ENCODE measurements at places on chromosomes 5 and 9.

DNA sequence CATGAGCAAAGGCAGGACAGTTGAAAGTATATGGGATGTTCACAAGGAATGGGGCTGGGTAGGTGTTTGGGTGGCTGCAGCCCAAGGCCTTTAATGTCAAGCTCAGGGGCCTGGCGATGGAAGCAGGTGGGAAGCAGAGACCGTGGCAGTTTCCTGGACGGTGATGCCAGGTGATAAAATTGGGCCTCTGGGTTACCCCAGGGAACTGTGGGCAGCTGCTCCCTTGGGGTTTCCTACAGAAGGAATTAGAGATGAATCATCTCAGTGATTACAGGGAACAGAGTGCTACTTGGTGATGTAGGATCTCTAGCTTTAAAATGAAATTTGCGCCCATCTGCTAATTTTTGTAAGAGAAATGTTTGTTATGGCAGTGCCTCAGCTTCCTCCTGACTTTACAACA, 39.2 kb downstream of the TSTD2 start:
- no peak for DNase-seq

DNA sequence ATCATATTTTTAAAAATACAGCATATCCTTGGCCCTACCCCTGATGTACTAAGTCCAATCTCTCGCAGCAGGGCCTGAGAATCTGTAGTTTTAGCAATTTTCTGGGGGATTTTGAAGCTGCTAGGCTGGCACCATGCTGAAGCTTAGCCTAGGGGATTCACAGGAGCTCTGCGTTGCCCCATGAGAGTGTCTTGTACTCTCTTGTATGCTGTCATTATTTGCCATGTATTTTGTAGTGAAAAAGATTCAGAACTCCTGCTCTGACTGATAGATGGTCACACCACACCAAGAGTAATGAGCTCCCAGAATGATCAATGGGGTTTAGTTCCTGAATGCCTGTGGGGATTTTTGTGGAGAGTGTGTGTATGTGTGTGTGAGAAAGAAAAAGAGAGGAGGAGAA, 20.7 kb upstream of the TRMT10B start:
- no peak for DNase-seq

DNA sequence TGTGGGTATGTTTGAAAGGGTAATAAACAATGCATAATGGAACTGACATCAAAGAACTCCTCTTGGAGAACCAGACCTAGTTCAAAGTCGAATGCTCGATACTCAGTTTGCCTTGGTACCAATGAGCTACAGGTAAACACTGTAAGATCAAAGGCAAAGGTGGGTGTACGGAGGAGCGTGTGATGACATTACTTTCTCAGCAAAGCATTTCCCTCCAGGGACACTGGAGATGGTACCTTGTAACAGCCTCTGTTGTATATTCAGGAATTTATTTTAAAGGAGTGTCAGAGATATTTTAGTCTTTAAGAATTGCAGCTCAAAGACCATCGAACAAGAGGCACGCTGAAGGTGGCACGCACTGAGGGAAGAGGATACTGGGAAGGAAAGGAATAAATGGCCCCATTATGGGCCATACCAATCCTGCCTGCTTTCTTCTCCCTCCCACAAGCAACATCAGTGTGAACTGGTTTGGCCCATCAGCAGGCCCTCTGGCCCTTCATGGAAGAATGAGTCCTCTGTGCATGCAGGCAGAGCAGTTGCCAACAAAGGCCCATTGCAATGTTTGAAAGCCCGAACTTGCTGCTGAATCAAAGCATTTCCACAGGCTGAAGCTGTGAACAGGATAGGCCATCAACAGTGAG, 410.2 kb downstream of the ACTL7B start:
- DNase-seq: no peak

- no peak for DNase-seq
Measured at GRCh38 chr9:136237486-136238341, 7.9 kb downstream of the QSOX2 start.

DNA sequence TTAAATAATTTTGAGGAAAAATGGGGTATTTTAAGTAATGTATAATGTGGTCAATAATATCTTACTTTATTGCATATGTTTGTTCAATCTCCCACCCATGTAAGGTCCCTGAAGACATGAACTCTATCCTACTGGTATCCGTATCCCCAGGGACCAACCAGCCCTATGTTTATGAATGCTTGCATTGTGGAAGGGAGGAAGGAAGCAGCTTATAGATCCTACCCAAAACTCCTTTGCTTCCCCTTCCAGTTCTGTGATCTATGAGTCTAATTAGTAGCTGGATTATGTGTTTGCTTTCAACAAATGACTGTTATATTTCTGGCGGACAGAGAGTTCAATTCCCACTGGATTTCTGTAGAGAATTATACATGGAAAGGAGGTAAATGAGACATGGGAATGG, 45.6 kb downstream of the CNTRL start:
- no peak for DNase-seq

- no peak for DNase-seq
Measured at GRCh38 chr5:140553657-140554056, 3.6 kb downstream of the SRA1 start.

GRCh38 chr5:126694403-126694802, 82.5 kb upstream of the LMNB1 start:
- DNase-seq: no peak

DNA sequence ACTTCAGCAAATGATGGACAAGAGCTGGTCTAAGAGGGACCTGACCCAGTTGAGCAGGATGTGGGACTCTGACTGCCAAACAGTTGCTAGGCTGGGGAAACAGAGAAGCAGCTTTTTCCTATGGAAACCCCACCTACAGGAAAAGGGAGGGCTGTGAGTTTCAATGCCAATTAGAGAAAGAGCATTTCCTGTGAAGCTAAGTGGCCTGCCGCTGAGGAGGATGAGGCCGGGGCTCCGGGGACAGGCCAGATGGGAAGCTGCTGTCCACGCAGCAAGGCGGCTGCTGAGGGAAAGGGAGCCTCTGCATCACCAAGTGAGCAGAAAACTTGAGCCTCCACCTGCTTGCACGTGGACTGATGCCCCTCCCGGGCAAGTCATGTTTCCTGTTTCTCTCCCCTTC, at the start of gene PCDH12:
Gene PCDH12, minus strand, starts transcription at position 90 of the 400 bp plus-strand sequence. CDS start 351 bp downstream, outside the sequence.
- no peak for DNase-seq

DNA sequence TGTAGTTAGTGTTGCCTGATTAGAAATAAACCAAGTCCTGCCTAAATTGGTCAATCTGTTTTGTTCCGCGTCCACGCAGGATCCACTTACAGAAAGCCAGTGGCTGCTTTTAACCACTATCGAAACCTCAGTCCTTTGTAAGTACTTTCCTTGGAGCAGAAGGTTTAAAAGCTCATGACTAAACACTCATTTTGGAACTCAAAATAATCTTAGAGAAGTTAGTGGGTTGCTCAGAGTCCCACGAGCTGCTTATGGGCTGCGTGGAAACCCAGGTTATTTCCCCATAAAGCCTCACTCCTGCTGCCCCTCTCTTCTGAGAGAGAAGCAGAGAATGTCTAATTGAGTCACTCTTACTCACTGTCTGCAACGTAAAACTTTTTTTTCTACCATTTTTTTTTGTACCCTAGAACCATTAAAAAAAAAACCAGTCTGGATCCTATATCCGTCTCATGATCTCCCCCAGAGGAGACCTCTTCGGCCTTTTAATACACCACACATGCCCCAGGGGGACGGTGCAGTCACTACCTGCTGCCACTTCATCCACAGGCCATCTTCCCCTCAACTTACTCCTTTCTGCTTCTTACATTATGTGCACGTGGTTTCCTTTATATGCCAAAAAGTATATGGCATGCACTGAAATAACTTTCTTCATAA, 7.6 kb downstream of the BASP1 start:
- no peak for DNase-seq

DNA sequence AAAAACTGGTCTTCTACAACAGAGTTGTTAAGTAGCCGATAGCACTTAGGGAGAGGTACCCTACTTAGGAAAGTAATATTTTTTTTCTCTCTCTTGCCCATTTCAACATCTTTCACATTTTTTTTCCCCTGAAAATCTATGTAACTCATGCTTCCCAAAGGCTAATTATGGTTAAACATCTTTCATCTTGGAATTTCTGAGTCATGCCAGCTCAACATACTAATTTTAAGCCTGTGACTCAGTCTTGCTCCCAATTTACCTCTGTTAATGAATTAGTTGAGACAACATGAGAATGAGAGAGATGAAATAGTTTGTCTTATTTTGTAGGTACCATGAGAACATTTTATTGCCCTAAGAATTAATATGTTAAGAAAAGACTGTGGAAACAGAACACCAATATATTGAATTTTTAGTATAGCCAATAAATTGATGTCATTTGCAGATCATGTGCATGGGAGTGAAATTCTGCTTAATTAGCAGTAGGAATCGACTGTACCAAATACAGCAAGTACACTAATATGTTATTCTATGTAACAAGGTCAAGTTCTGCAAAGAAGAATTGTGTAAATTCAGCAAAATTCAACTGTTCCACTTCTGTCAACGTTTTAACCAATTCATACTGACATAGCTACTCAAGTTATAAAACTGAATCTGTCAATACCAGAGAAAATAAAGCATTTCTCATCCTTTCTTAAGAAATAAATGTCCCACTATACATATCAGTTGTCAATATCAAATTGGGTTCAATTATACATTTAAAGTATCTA, 550.0 kb downstream of the PTPRD start:
- no peak for DNase-seq

- no peak for DNase-seq
Measured at GRCh38 chr5:39639618-39640089, 214.9 kb upstream of the DAB2 start.

DNA sequence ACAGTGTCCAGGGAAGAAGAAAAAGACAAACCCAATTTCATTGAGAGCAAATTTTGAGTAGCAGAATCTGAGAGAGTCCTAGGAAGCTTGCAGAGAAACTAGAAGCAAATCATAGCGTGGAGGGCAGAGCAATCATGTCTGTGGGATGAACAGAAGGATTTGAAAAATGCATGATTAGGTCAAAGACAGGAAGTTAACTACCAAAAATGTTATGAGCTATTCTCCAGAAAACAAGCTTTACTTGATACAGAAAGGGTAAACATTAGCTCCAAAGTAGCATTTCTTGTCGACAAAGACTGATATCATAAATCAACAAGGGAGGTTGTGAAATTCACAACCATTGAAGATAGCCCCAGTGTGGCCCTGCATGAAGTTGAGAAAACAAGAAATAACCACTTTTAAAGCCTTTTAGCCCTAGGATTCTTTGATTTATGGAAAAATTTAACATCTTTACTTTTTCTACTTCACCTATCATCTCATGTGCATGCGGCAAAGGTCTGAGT, 97.7 kb upstream of the MEGF10 start:
- DNase-seq: no peak

DNA sequence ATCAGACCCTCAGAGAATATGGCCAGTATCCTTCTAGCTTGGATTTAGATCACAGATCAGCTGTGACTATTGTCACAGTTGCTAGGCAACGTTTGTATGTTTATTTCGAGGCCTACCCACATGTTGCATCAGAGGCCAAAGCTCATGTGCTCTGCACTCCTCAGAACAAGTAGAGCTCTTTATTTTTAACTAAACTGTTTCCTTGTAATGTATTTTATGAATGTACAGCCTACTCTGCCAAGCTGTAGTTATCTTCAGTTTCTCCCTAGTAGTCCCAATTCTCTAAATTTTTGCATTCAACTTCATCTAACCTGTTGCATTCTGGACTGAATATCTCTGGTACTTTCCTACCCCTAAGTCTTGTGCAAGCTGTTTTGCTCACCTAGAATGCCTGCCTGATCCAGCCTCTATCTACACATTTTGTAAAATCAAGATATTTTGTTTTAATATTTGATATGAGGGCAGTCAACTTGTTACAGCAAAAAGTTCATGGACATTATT, 52.8 kb downstream of the CAST start:
- DNase-seq: no peak

DNA sequence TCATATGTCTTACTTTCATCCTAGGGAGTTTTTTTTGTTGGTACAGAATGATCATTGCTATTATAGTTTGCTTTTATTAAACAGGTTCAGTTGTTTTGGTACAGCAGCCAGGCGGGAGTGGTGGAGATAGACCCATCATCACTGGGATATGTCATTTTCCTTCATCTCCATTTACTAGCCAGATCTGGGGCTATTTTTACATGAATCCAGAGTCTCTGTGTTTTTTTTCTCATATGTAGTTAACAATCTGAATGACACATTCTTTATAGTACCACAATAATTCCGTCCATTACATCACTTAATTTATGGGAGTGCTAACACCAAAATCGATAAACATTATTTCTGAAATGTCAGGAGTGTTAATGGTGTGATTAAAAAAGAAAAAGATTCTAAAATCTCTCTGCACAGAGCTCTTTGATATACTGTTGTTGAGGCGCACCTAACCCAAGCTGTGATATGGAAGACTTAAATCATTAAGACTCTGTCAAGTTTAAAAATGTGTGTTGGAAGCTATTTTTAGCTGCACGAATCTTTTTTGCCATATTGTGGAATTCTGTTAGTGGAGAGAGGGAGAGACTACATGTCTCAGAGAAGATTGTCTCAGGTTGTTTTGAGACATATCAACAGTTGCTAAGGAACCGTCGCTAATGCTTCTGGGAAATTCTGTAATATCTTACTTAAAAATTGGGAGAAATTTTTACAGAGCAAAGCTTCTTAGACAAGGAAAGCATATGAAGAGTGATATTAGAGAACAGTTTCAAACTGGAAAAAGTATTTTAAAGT, 59.6 kb downstream of the RPS23 start:
- DNase-seq: no peak

- DNase-seq: no peak
Measured at GRCh38 chr5:34410411-34411139, 245.6 kb upstream of the RAI14 start.

GRCh38 chr9:68738358-68738757, 33.3 kb downstream of the PIP5K1B start:
- DNase-seq: no peak

GRCh38 chr5:151660616-151661495, 25.9 kb downstream of the SPARC start:
- no peak for DNase-seq

DNA sequence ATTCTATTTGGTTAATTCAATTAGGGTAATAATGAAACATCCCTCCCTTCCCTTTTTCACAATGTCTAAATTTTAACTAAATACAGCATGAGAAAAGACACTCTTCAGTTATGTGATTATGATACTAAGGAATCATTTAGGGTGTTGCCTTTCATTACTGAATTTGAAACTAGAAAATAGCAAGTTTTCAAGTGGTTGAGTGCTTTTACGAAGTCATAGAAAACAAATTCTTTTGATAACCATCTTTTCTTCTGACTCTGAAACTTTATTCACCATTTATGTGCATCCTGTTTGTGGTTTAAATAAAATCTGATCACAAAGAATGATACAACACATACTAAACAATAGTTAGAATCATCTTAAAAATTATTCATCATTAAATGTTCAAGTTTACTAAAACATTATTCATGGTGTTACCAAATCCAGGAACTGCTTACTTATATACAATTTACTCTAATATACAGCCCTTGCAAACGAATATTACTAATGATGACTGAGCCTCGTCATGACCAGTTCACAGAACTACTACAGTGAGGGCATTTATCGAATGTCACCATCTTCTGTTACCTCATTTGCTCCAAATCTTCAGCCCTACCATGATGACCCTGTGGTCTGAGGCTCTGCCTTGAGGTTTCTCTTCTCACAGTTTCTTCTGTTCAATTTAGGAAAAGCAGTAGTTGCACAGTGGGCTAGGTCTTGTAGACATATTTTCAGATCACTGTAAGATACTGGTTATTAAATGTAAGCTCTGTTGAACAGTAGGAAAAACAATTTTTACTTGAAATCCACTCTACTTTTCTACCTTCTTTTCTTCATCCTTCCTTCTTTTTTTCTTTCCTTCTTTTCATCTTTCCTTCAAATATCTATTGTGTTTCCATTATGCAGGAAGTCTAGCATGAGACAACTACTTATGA, 18.3 kb upstream of the IL9 start:
- no peak for DNase-seq

All from activated CD4-positive, alpha-beta T cell treated with anti-CD3 and anti-CD28 coated beads, Interleukin-2, amount 50 U/mL, for 4 hours (primary cell).